ENCODE measurements at places on chromosomes 3 and 15. TPM values are rescaled to one million over a fixed set of nuclear protein-coding genes. Genes with fewer than 3 reads are reported as not detected.

LNP1 gene
- polyA plus RNA-seq = 0.71 TPM

NSUN3 gene
- 6.8 TPM for polyA plus RNA-seq

PXK gene
- polyA plus RNA-seq = 27.8 TPM

ROPN1 gene
- not detected for polyA plus RNA-seq

- no peak overlapping the region for H3K4me3 ChIP-seq
- no peaks in the 10 kb centered on the region for H3K27me3 ChIP-seq
- DNase-seq = no peak
Measured at GRCh38 chr3:105885256-105885655, 16.4 kb upstream of the CBLB start.

- no peaks in the 10 kb centered on the region for H3K27me3 ChIP-seq
- DNase-seq = no peak
- no peaks in the 10 kb centered on the region for H3K4me1 ChIP-seq
- H3K4me3 ChIP-seq = no peak overlapping the region
- H3K27ac ChIP-seq = peak overlapping the region; percentile 49
- peaks cover 28% of the 10 kb centered on the region for H3K36me3 ChIP-seq
Measured at GRCh38 chr15:43433165-43433564, 59.8 kb downstream of the TP53BP1 start.

DNA sequence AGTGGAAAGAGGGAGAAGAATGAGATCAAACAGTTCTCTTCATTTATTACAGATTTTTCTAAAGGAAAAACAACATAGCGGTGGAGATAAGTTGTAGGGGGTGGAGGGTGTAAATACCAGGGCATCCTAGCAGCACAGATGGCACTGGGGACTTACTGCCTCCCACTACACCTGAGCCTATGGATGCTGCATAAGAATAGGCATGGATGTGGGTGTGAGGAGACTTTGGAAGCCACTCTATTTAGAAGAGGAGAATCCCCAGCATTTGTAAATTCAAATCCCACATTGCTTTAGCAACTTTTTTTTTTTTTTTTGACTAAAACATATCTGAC, 27.4 kb upstream of the IL1RAP start:
- H3K4me3 ChIP-seq = no peak overlapping the region
- no peak for DNase-seq
- H3K36me3 ChIP-seq = no peaks in the 10 kb centered on the region
- peaks cover 4% of the 10 kb centered on the region for H3K27me3 ChIP-seq
- no peaks in the 10 kb centered on the region for H3K4me1 ChIP-seq
